Right renal pelvis (tissue), 4 donors: ENCODE measurements at places on chromosomes 3 and 15. TPM values are rescaled to one million over a fixed set of nuclear protein-coding genes. Genes with fewer than 3 reads are reported as not detected.

Gene CCDC13
- 2.8 TPM for polyA plus RNA-seq

Gene RPL14
- 1,750 TPM for polyA plus RNA-seq

Gene ECT2
- 39.0 TPM for polyA plus RNA-seq

Gene STRC
- 0.58 TPM for polyA plus RNA-seq

Gene ZPLD1
- polyA plus RNA-seq = 0.50 TPM
